ENCODE measurements at places on chromosomes 6 and 20.

DNA sequence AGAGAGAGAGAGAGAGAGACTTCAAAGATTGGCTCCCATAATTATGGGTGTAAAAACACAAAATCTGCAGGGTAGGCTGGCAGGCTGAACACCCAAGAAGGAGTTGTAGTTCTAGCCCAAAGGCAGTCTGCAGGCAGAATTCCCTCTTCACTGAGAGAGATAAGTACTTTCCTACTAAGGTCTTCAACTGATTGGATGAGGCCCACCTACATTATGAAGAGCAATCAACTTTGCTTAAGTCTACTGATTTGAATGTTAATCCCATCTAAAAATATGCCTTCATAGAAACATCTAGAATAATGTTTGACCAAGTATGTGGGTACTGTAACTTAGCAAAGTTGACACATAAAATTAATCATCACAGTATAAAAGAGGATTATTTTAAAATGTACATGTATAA, 949.7 kb downstream of the HACE1 start:
- no peak for DNase-seq

DNA sequence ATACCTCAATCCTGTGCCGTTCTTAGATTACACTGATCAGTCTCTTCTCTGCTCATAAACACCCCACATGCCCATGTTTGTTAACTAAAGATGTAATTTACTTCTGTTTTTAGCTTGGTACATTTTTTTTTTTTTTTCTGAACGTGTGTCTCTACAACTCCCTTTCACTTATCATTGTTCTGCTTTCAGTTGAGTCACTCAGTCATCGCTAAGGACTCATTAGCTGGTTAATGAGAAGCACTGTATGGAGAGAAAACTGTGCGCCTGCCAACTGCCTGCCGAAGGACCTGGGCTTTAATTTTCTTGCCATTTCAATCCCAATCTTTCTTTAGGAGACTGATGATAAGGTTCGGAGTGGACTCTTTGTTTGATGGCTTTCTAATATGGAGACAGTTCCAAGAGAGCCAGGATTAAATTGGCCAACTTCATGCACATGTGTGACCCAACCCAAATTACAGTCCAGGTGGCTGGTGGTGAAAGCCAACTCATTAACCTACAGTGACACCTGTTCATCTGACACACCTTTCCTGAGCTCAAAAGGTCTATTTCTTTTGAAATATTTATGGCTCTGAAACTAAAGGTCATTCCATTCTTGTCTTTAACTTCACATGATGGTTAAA, 334.1 kb downstream of the BCKDHB start:
- no peak for DNase-seq

GRCh38 chr6:162063666-162064065, 663.9 kb downstream of the PRKN start:
- no peak for DNase-seq

DNA sequence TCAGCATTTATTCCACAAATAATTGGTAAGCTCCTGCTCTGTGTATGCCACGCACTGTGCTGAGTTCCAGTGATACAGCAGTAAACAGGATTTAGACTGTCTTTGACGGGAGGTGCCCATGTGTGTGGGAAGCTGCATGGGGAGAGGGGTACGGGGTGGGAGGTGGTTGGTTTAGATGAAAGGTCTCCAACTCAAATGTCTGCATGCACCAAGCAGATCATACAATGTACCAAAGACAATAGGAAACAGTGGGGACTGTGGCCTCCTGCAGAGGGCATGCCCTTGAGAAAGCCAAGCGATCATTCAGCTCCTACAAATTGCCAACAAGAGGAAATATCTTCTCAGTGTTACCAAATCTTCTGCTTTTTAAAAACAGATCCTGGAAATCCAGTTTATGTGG, 36.1 kb downstream of the SLC22A2 start:
- no peak for DNase-seq

DNA sequence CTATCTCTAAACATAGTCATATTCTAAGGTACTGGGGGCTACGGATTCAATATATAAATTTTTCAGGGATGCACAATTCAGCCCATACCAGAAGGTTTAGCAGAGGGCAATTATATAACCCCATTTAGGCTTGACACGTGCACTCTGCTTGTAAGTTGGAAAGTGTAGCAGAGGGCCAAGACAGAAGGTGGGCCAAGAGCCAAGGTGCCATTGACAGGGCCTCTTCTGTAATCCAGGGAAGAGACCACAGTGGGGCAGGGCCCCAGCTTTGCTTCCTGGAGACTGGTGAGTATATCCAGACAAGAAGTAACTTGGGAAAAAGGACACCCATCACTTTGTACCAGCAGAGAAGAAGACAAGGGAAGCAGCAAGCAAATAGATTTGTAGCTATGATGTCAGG, 672.4 kb upstream of the MARCKS start:
- DNase-seq, result no peak

DNA sequence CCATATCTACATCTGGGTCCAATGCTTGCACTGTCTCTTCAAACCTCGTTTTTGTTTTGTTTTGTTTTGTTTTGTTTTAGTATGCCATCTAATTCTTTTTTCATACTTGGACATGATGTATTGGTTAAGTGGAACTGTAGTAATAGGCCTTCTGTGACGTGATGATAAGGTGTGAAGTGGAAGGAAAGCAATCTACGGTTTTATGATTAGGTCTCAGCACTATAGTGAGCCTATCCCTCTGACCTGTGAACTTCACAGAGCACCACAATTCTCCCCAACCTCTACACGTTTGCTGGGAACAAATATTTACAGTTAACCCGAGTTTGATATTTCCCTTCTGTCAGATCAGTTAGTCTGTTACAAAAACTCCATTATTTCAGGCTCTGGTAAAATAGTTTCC, 19.1 kb upstream of the SLC24A3 start:
- no peak for DNase-seq

- DNase-seq, result no peak
These were observed 69.4 kb downstream of the KCNQ5 start for GRCh38 chr6:72691249-72691648.

GRCh38 chr20:37973059-37973910, 60.0 kb downstream of the TTI1 start:
- no peak for DNase-seq

DNA sequence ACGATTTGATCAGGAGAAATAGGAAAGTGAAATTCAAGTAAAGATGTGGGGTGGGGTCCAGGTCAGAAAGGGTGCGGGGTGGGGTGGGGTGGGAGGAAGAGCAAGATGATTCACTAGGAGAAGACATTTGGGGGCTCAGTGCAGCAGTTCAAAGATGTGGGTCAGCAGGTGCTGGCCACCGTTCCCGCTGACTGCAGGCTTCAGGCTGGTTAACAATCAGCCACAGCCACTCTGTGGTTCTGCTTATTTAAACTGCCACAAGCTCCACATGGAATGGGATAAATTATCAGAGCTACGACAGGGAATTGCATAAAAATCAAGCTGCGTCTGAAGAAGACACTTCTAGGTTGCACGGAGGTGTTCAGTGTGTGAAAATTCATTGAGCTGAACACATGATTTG, 49.4 kb downstream of the TRAM2 start:
- DNase-seq, result no peak

DNA sequence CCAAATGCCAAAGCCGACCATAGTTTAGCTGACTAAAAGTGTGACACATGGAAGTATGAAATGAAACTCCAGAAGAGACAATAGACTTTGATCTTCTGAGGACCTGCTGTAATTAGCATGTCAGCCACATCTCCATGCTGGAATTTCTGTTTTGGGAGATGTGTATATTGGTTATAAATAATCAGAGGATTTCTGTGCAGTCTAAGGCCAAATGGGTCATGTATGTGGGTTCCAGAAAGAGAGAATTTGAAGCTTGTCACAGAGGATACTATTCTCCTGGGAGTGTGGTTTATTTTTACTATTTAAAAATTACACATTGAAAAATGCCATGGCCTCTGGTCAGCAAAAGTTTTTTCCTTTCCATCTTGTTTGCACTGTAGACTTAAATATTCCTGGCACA, 405.5 kb upstream of the PLCB4 start:
- no peak for DNase-seq

DNA sequence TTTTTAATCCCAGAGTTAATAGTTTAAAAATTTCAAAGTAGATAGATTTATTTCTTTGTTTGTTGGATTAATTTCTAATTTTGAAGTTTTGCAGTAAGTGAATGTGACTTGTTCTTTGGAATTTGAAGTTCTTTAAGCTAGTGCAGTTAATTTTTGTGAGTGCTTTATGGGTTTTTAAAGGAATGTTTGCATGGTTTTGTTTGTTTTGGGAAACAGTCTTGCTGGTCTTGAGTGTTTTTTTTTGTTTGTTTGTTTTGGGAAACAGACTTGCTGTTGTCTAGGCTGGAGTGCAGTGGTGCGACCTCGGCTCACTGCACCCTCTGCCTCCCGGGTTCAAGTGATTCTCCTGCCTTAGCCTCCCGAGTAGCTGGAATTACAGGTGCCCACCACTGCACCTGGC, 9.5 kb downstream of the PANK2 start:
- no peak for DNase-seq

GRCh38 chr6:91860541-91861335, 1273.9 kb upstream of the MAP3K7 start:
- no peak for DNase-seq
